ENCODE measurements at places on chromosomes 2 and 18.

DNA sequence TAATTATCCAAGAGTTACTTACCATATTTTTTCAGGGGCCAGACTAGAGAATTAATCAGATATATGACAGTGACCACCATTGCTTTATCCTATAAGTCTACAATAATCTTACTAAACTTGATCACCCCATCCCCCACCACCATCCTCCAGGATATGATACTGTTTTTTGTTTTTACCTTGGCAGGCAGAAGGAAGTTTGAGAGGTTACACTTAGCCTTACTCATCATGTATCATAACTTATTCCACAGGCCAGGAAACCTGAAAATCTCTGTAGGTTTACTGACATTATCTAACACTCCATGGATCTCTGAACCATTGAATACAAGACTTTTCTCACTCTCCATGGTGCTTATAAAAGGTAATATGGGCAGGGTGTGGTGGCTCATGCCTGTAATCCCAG, 602.7 kb downstream of the KCNJ3 start:
- no peak for DNase-seq

- DNase-seq: no peak
Measured at GRCh38 chr2:217362710-217363109, 502.8 kb upstream of the TNP1 start.

DNA sequence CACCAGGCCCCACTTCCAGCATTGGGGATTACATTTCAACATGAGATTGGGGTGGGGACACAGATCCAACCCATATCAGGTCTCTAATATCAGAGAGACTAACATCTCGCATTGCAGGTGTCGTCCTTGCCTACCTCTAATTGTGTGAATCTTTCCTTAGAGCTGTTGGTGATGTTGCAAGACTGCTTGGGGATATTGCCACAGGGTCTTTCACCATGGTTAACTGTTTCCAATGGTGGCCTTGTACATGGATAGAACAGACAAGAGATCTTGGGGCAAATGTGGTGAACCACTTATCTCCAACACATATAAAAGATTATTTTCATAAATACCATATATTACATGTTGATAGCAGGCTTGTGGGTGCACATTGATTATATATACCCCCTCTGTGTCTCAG, 270.3 kb upstream of the LINC00305 start:
- no peak for DNase-seq

- DNase-seq: no peak
Measured at GRCh38 chr2:224421065-224421464, 19.2 kb upstream of the FAM124B start.

- DNase-seq: no peak
Measured at GRCh38 chr2:25994509-25994908, 12.2 kb upstream of the KIF3C start.

DNA sequence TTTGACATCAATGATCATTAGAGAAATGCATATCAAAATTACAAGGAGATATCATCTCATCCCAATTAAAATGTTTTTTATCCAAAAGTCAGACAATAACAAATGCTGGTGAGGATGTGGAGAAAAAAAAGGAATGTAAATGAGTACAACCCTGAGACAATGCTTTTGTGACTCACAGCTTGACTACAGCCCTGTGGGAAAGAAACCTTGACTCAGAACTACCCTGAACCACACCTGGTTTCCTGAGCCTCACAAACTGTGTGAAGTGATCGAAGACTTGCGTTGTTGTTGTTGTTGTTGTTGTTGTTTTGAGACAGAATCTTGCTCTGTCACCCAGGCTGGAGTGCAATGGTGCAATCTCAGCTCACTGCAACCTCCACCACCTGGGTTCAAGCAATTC, 266.6 kb upstream of the MYT1L start:
- DNase-seq: no peak

- DNase-seq: no peak
Measured at GRCh38 chr2:170820757-170821530, 4.3 kb downstream of the GAD1 start.

DNA sequence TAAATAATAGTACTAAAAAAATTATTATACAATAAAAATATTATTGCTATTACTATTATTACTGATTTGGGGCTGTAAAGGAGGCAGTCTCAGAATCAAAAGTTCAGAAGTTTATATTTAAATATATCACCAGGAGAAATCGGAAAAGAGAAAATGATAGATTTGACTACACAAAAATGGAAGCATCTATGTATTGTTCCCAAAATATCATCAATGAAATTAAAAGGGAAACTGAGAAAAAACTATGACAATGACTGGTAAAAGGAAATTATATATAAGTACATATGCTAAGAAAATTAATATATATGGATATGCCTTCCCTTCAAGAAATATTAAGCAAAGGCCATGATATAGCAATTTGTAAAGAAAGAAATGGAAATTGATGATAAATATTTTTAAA, 7.7 kb upstream of the TXNDC2 start:
- DNase-seq: no peak

DNA sequence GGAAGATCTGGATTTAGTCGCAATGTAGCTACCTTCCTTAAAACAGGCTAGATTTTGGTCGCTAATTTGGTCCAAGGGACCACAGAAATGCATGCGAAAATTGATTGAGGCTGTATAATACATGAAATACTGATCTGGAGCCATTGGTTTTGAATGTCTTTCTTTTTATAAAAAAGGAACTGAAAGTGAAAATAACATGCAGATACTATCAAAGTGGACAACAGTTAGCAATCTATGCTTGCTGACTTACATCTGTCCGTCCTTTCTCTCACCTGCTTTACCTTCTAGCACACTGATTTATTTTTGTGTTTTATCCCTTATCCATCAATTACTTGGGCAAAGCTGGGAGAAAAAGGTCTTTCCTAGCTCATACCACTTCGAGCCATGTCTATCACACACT, 1459.8 kb upstream of the ACVR2A start:
- DNase-seq: no peak
